ACHN (cell line): ENCODE measurements at places on chromosomes 4 and X.

GRCh38 chr4:30269850-30270249 lies 450.3 kb upstream of the PCDH7 start:
- DNase-seq, result no peak

DNA sequence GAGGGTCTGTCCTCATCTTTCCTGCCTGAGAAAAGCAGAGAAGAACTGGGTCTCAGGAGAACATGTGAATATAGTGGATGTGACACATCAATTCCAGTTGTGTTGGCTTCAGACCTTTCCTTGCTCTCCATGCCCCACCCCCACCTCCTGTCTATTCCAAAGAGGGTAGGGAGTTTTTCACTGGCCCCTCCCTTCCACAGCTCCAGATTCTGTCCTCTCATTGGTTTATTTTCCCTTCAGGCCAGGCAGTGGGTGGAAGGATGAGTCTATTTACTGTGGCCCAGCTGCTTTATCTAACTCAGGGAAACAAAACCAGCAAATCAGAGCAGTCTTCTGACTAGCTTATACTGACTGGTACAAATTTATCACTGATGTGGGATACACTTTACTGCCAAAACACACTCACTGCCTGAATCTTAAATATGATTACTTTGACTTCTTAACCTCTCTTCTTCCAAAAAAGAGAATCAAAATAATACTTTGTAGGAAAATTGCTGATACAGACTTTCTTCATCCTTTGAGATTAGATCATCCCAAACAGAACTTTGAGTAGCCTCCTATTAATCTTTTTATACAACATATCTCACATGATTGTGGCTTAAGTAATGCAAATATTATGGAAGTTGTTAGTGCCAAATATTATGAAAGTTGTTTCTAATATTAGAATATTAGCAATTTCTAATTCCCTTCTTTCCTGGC lies 221.2 kb downstream of the MID1 start:
- no peak for DNase-seq

DNA sequence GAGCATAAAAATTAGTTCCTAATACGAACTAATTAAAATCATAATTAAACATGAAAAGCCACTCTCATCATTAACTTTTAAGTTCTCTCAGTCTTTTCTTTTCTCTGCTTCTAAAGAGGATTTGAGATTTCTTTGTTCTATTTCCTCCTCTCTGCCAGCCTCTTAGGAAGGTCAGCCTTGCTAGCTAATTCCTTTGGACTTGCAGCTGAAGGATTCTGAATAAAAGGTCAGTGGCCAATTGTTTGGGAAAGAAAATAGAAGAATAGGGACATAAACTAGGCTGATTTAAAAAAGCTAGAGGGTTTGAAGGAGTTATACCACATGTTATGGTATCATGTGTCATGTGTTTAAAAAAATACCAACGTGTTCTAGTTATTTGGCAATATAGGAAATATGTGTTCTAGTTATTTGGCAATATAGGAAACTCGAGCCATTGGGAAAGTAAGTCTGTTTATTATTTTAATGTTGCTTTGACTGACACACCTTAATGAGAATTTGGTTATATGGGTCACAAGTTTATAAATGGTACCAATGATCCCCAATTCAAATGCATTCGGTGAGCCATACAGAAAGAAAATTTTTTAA lies 1668.7 kb upstream of the PCDH7 start:
- no peak for DNase-seq

- no peak for DNase-seq
These were observed 56.6 kb downstream of the AFM start for GRCh38 chr4:73538162-73538561.

DNA sequence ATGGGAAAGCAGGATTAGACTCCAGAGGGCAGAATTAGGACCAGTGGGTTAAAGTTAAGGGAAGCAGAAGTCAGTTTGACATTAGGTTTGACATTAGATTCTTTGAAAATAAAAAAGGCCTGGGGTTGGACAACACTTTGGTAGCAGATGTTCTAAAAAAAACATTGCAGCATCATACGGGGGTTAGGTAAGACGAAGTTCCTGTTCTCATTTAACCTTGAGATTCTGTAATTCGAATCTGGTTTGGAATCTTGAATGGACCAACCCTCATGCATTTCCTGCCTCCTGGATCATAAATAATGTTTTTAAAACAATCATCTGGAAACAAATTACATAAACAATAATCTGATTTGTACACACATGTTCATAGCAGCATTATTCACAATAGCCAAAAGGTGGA lies 181.0 kb downstream of the SHROOM3 start:
- DNase-seq, result no peak

- DNase-seq, result no peak
These were observed 184.4 kb upstream of the CASK start for GRCh38 chrX:42107495-42108488.

DNA sequence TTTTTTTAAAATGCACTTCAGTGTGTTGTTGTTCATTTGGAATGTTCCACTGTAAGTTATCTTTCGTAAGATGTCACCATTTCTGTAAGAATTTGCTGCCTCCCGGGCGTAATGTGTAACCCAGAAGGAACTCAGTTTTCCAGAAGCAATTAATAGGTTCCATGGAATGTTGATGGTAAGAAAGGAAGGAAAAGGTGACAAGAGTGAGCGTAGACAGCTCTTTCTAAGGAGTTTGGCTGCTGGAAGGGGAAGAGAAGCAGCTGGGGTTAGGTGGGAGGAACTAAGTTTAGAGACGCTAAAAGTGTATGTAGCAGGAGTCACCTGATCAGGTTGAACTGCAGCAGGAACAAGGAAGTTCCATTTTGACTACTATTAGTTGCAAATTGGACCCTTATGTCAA lies 35.9 kb downstream of the PNMA5 start:
- DNase-seq, result peak; percentile 13

GRCh38 chr4:83113429-83113786 lies 1.1 kb downstream of the PLAC8 start:
- no peak for DNase-seq

GRCh38 chr4:88097781-88098180 lies 60.7 kb downstream of the ABCG2 start:
- DNase-seq, result no peak

GRCh38 chr4:113394730-113395530 lies 345.5 kb downstream of the ANK2 start:
- peak; percentile 84 for DNase-seq

- peak; percentile 53 for DNase-seq
These were observed 13.3 kb downstream of the HNRNPD start for GRCh38 chr4:82360298-82361177.

GRCh38 chr4:146283758-146284651 lies 69.7 kb downstream of the REELD1 start:
- DNase-seq, result no peak
